ENCODE measurements at places on chromosomes 4 and X. TPM values are rescaled to one million over a fixed set of nuclear protein-coding genes. Genes with fewer than 3 reads are reported as not detected.

DNA sequence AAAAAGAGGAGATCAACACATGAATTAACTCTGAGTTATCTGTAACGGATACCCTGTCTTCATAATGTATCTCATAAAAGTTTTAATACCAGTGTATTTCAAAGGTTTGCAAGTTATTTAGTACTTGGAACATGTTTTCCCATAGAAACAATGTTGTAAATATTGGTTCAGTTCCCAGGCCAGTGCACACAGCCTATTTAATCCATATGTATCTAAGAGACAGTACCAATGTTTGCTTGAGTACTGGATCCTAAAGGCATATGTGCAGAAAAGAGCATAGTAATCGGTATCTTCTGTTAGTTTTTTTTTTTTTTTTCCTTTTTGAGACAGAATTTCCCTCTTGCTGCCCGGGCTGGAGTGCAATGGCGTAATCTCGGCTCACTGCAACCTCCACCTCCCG, 46.1 kb downstream of the SLIT2 start:
- DNase-seq = no peak
- no peak overlapping the region for H3K27ac ChIP-seq
- no peaks in the 10 kb centered on the region for H3K36me3 ChIP-seq
- H3K27me3 ChIP-seq = no peaks in the 10 kb centered on the region

DNA sequence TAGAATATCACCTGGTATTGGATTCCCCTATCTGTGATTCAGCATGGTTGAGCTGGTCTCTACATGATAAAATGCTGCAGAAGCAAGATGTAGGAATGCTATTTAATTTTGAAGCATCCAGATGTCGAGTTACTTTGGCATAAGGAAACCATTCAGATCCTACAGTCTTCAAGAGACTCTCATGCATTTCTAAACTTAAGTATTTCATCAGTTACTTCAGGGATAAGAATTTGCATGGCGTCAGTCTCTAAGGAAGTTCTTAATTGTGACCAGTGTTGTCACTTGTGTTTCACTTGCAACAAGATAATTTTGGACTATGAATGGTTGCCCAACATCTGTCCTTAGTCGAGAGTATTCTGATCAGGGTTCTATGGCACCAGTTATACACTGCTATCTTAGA, 192.4 kb downstream of the CCNG2 start:
- H3K27me3 ChIP-seq = peaks cover 15% of the 10 kb centered on the region
- no peak overlapping the region for H3K4me3 ChIP-seq
- H3K27ac ChIP-seq = no peak overlapping the region
- DNase-seq = no peak
- no peaks in the 10 kb centered on the region for H3K36me3 ChIP-seq
- H3K4me1 ChIP-seq = no peaks in the 10 kb centered on the region

DNA sequence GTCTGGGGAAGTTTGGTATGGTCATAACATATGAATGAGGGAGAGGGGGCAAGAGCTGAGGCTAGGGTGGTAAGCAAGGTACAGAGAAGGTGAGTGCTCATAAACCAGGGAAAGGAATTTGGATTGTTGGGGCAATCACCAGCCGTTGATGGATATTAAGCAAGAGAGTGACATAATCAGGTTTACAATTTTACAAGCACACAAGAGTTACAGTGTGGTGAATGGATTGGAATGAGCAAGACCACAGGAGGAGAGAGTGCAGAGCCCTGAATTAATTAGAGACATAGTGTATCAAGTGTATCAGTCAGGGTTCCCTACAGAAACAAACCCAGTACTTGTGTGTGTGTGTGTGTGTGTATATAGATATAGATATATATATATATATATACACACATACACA, 18.7 kb upstream of the FMR1NB start:
- no peak for DNase-seq
- no peaks in the 10 kb centered on the region for H3K4me1 ChIP-seq
- H3K36me3 ChIP-seq = no peaks in the 10 kb centered on the region
- H3K27ac ChIP-seq = no peak overlapping the region

Gene ADGRG2
- not detected for total RNA-seq

Measured in naive thymus-derived CD8-positive, alpha-beta T cell (primary cell).